NCI-H1694 treated with DMSO at 0.1 percent for 48 hours (cell line): ENCODE measurements at places on chromosomes 5 and 9.

- no peak for DNase-seq
Measured at GRCh38 chr5:18526792-18527405, 892.6 kb downstream of the TAF11L14 start.

DNA sequence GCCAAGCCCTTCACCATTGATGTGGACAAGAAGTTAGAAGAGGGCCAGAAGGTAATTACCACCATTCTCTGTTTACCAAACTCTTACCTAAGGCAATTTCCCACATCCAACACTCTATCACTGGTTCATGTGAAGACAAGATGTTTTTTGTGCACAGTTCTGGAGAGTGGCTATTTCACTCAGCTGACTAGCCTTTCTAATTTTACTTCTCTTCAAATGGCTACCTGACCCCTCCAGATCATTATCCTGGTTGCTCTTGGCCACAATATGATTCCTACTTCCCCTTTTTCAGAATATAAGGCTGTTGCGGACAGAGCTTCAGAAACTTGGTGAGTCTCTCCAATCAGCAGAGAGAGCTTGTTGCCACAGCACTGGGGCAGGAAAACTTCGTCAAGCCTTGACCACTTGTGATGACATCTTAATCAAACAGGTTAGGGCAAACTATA lies 7.1 kb downstream of the KIF20A start:
- no peak for DNase-seq

GRCh38 chr5:6125781-6126180 lies 252.6 kb downstream of the MED10 start:
- DNase-seq = no peak

DNA sequence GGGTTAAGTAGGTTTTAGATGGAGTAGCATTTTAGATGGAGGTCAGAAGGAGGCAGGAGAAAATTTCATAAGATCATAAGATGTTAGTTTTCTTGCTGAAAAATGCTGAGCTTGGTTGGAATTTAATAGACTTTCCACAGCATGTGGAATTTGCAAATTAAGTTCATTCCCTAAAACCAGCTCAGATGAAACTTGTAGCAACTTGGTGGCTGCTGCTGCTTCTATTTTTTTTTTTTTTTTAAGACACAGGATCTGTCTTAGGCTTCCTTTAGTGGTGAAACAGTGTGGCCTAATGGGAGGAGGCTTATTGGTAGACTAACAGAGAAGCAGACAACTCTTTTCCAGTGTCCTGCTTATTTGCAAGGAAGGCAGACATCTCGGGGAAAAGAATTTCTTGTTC lies 154.5 kb downstream of the AOPEP start:
- DNase-seq = no peak

GRCh38 chr9:136546697-136547501 lies 1.1 kb upstream of the NOTCH1 start:
- peak; percentile 42 for DNase-seq
